ENCODE measurements at places on chromosomes 6 and 20. TPM values are rescaled to one million over a fixed set of nuclear protein-coding genes. Genes with fewer than 3 reads are reported as not detected.

GRCh38 chr20:48742912-48743680 lies 84.7 kb downstream of the PREX1 start:
- DNase-seq, result peak; percentile 71

DNA sequence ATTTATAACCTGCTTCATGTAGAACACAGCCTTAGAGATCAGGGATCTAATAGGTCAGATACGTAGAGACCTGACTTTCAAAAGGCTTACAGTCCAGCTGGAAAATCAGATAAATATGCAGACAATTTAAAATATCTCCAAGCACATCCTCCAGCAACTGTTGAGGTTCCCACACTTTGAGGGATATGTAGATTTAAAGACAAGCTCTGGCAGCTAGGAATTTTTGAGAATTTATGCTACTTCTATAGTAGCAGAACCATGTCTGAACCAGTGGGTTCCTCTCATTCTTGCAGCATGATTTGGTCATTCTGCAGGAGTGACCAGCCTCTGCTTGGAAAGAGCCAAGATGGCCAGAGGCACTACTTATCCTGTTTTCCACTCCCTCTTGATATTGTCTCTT lies 60.5 kb downstream of the CYB5R4 start:
- DNase-seq, result no peak

DNA sequence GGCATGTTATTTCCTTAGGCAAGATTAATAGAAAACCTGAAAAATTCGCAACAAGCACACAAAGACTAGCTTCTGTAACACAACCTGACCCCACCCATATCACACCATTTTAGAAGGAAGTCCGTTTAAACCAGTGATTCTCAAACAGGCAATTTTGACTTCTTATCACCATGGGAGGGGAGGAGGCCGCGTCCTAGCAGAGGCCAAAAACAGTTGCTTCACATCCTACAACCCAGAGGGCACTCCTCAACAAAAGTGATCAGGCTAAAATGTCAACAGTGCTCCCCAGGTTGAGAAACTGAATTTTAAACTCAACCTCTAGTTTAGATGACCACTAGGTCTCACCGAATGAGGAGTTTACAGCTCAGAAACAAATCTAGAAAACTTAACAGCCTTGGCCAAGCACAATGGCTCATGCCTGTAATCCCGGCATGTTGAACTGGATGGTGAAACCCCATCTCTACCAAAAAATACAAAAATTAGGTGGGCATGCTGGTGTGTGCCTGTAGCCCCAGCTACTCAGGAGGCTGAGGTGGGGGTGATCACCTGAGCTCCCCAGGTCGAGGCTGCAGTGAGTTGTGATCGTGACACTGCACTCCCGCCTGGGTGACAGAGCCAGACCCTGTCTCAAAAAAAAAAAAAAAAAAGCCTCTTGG lies 3.4 kb downstream of the SNX5 start:
- DNase-seq, result no peak

DNA sequence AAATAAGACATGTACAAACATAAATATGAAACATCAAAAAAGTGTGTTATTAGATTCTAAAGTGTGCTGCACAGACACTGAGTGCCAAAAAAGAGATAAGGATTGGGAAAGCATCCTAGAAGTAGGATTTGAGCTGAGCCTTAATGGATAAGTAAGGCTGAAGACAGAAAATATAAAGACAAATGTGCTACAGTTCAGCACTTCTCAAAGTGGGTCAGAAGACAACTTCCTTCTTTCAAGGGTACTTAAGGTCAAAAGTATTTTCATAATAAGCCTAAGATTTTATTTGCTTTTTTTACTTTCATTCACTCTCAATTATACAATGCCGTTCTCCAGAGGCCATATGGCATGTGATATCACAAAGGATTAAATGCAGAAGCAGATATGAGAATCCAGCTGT lies 16.8 kb downstream of the USP45 start:
- DNase-seq, result no peak

- no peak for DNase-seq
These were observed 142.2 kb downstream of the ERMARD start for GRCh38 chr6:169893624-169894023.

DNA sequence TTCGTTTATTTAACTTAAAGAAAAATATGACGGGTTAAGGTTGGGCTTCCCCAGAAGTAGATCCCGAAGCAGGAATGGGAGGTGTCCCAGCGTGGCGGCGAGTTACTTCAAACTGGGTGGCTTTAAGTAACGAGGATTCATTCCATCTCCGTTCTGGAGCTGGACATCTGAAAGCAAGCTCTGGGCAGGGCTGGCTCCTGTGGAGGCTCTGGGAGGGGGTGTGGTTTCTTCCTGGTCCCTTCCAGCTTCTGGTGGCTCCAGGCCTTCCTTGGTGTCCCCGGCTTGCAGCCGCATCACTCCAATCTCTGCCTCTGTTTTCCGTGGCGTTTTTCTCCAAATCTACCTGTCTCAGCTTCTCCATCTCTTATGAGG lies 47.3 kb upstream of the BHLHE23 start:
- DNase-seq, result no peak

GRCh38 chr20:53757472-53757913 lies 163.9 kb upstream of the ZNF217 start:
- no peak for DNase-seq

DNA sequence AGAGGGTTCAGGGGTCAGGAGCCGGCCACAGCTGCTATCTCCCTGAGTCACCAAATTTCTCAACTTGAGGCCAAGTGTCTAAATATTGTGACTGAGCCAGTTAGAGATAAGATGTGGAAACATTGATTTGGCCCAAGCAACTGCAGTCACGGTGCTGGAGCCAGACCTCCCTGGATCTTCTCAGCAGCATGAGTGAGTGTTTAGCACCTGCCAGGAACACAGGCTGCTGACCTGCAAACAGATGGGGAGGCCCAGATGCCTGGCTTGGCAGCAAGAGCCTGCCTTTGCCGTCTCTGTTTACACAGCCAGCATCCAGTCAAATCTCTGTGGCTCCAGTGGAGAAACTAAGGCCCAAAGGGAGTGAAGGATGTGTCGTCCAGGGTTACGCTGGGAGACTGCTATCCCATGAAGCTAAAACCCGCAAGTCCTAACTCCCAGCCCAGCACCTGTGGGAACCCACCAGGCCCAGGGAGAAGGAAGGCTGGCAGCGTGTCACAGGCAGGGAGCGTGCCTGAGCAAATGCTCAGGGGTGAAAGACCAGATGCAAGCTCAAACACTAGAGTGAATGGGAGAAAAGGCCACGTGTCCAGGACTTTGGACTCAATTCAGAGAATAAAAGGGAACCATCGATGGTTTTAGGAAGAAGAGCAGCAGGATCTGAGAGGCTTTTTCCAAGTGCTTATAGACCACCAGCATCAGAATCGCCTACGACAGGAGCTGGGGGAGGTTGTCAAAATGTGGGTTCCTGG lies 15.9 kb upstream of the PTGIS start:
- no peak for DNase-seq

DNA sequence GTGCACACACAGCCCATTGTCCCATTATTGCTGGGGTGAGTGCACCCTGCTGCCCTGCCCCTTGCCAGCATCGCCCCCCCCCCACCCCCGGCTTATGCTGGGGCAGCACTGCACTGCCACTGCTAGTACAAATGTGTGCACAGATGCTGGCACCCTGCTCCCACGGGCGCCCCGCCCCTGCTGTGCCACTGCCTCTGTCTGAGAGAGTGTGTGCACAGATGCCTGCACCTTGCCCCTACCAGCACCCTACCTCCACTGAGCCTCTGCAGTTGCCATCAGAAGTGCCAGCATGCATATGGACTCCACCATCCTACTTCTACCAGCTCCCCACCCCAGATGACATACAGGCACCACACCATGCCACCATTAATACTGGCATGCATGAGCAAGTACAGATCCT lies 454.6 kb upstream of the KHDRBS2 start:
- DNase-seq, result no peak

- no peak for DNase-seq
These were observed 101.1 kb downstream of the YTHDF1 start for GRCh38 chr20:63114693-63115311.

DNA sequence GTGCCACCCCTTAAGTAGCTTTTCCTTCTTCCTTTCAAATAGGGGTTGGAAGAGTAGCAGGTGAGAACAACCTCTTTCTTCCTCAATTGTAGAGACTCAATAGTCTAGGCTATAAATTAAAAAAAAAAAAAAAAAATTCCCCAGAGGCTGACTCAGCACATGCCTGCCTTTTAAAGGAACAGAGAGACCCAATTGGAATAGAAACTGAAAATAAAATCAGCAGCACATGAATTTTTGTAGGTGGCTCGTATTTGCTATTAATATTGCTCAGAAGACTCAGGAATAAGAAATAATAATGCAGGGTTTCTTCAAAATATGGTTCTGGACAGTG lies 19.3 kb downstream of the TOP1 start:
- peak; percentile 44 for DNase-seq

Gene WFDC5
- total RNA-seq, result not detected

Gene MLIP
- total RNA-seq, result 1.1 TPM

Gene MCHR2
- total RNA-seq, result not detected

Gene POLH
- total RNA-seq, result 12.6 TPM
